ENCODE measurements at places on chromosomes 2 and 18.

GRCh38 chr2:15982285-15983044 lies 42.1 kb downstream of the MYCN start:
- peak; percentile 35 for DNase-seq

DNA sequence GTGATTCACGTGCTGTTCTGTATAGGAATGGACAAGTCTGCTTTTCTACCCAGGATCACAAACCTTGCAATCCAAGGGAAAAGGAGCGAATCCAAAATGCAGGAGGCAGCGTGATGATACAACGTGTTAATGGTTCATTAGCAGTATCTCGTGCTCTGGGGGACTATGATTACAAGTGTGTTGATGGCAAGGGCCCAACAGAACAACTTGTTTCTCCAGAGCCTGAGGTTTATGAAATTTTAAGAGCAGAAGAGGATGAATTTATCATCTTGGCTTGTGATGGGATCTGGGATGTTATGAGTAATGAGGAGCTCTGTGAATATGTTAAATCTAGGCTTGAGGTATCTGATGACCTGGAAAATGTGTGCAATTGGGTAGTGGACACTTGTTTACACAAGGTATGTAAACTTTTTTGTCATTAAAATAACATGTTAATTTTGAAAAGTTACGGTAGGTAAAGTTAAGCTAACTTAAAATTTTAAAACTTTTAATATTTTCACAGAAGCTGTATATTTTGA lies 33.0 kb downstream of the PPM1B start:
- no peak for DNase-seq

DNA sequence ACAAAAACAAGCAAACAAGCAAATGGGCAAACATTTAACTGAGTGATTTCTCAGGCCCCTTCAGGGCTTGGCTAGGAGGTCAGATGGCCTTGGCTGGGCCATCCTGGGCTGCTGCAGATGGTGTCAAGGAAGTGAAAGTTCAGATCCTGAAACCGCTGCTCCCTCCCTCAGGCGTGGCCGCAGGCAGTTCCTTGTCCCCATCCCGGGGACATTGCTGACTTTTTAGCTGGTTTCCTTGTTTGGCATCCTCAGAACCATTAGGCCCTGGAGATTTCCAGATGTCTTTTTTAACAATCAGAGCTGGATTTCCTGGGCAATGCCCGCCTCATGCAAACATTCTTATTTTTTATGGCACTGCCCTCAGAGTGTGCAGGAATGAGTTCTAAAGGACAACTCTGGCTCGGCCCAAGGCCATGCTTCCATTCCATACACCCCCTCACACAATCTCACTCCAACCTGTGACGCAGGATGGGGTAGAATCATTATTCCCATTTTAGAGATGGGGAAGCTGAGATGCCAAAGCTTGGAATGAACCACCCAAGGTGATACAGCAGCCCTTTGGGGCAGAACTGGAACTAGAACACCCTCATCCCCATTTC lies 86.1 kb upstream of the ZCCHC2 start:
- DNase-seq: no peak

- no peak for DNase-seq
Measured at GRCh38 chr2:122535960-122536505, 780.6 kb downstream of the TSN start.

DNA sequence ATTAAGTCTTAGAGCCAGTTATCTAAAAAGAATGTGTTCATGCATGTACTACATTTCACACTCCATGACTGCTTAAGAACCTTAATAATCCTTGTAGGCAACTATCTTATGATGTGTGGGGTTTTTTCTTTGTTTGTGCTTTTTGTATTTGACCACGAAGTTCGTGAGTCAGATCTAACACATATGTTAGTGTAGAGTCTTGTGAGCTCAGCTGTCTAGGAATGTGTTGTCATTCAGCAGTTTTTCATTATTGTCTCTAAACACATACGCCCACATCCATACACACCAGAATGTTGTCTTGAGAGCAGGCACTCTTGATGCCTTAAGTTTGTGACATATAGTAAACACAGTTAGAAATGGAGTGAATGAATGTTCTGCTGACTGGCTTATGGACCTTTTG lies 38.4 kb downstream of the CAB39 start:
- no peak for DNase-seq

- DNase-seq: no peak
Measured at GRCh38 chr2:97844311-97844859, 131.0 kb downstream of the ZAP70 start.

GRCh38 chr18:48772457-48772856 lies 178.3 kb downstream of the SMAD7 start:
- no peak for DNase-seq

DNA sequence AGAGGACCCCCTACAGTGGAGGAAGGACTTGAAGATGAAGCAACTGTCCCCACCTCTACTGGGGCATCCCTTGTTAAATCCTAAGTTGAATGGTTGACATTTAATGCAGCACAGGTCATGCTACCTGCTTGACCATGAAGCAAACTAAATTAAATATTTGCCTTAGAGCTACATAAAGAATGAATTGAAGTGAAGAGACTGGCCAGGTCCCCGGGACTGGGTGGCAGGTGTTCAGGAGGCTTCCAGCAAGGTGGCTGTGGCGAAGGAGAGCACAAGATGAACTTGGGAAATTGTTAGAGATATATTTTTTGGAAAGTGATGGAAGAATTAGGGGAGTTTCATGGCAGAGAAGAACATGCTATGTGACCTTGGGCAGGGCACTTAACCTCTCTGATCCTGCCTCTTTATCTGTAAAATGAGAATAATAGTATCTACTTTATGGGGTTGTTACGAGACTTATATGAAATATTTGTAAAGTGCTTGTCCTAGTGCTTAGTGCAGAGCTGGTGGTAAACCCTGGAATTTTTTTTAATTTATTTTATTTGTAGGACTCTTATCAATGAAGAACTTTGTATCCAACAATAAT lies 37.3 kb downstream of the EFR3B start:
- DNase-seq: no peak

DNA sequence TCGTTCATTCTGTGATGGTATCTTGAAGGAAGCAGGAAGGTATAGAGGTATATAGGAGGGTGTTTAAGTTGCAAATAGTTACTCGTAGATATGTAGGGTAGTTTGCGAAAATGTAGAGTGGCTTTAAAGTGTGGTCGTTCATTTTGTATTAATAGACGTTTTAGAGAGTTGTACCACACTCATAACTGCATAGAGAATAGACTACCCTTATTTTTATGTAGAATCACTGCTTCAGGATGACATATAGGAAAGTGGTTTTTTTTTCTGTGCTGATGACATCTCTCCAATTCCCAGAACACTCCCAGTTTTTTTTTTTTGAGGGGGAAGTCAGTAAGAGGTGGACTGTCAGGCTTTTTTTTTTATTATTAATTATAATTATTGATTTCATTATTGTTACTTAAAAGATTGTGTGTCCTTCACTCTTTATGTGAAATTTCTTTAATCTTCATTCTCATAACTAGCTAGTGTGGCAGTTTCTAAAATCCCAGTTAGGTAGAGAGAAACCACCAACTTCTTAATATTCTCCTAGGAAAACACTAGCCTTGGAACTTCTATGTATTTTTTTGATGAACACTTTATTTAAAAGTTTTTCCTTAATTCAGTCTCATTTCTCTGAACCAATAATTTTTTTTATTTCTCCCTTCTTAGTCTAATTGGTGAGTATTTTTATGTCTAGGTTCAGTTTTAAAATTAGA lies 1.5 kb downstream of the ACTR3 start:
- no peak for DNase-seq

- no peak for DNase-seq
Measured at GRCh38 chr2:3283206-3283605, 94.4 kb downstream of the EIPR1 start.

- DNase-seq: no peak
Measured at GRCh38 chr2:120132691-120133090, 90.5 kb downstream of the TMEM185B start.

- DNase-seq: no peak
Measured at GRCh38 chr2:78963881-78964280, 61.6 kb upstream of the REG3G start.

DNA sequence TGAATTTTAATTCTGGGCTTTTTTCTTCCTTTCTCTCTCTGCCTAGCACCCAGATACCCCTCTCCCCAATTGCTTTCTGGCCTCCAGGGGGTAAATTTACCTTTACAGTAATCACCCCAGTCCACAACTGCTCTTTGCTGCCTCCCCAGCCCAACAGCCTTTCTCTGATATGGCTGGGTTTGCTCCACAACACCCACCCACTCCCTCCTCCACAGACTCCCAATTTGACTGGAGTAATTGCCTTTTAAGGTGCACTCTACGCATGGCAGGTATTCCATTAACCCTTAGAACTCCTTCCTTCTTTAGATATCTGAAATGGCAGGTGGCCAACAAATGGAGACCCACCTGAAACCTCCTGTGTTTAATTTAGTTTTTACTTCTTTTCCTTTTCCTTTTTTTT lies 3.6 kb downstream of the CELF4 start:
- DNase-seq: no peak

- no peak for DNase-seq
Measured at GRCh38 chr2:233979748-233980147, 62.6 kb downstream of the TRPM8 start.

- DNase-seq: no peak
Measured at GRCh38 chr18:45860971-45861370, 35.5 kb downstream of the SIGLEC15 start.

DNA sequence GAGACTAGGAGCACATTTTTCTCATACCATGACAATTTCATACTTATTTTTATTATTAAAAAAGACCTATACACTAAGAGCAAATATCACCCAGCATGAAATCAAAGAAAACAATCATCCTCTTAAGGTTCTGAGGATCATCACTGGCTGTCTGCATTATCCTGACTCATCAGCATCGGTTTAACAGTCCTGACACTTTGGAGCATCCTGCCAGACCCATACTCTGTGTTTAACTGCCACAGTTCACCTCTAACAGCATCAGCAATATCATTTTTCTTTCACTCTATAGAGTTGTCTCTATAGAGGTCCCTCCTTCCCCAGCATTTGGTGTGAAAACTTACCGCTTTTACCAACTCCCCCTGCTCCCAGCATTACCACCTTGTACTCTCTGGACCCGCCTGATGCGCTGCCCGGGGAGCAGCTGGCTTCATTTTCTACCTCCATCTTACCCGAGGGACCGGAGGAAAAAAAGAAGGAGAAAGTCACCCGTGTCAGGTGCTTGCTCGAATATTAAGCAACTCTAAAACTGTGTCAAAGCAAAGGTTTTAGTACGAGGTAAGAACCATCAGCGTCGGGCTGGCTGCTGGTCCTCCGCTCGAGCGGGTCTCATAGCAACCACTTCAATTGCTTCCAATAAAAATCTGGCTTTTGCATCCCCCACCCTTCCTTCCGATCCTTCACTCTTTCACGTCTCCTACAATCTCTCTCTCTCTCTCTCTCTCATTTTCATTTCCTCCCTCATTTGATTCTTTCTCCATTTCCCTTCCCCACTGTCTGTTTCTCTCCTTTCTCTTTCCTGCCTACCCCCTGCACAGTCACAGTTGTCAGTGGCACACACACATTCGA lies at the start of gene RIT2:
Gene RIT2, minus strand, starts transcription at position 610 of the 846 bp plus-strand sequence.
- no peak for DNase-seq

DNA sequence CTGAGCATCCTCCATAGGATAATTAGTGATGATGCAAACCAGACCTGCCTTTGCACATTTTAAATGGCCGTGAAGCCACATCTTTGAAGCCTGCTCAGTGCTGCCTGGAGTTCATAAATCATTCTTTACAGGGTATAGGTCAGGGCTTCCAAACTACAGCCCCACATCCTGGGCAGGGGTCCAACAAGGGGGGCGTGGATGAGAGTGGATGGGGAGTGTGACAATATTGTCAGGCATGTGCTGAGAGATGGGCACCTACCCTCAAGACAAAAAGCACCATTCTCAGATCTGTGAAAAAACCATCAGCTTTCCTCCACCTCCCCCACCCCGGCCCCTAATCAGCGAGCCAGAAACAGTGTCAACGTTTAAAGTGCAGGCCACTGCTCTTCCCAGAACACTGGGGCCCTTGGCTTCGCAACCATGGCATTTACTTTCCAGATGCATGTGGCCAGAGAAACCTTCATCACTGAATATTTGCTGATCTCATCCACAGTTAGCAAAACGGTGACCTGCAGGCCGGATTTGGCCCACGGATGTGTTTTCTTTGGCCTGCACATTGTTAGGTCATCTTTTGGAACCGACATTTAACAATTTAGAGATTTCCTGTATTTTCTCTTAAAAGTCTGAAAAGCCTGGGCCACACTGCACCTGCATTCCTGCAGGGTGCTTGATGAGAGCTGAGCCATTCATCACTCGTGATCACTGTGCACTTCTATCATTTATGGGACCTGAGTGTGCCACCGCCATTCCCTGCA lies 130.7 kb downstream of the ANKRD44 start:
- DNase-seq: no peak

- DNase-seq: no peak
Measured at GRCh38 chr18:13526519-13526918, 199.8 kb downstream of the FAM210A start.

- no peak for DNase-seq
Measured at GRCh38 chr2:171158036-171158789, 2.5 kb downstream of the TLK1 start.

DNA sequence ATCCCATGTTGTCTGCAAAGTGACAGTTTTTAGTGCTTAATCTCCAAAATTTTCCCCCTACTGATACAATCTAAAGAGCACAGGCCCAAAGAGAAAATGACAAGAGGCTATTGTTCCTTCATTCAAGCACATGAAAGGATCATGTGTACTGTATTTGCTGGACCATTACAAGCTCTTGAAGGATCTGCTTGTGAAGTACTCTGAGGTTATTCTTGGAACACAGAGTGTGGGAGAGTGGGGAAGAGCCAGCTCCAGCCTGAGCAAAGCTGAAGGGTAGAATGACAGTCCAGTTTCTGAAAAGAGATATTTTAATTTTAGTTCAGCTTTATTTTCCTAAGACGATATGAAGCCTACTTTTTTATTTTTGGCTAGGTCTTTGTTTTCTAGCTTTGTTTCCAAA lies 112.2 kb downstream of the GALNT3 start:
- DNase-seq: no peak
